Nucleus accumbens (tissue), 56 donors: ENCODE measurements at places on chromosomes 16 and 17.

GRCh38 chr17:43562679-43563599, 16.8 kb upstream of the ETV4 start:
- DNase-seq = no peak

- no peak for DNase-seq
These were observed 22.2 kb downstream of the CFAP52 start for GRCh38 chr17:9598661-9599060.

DNA sequence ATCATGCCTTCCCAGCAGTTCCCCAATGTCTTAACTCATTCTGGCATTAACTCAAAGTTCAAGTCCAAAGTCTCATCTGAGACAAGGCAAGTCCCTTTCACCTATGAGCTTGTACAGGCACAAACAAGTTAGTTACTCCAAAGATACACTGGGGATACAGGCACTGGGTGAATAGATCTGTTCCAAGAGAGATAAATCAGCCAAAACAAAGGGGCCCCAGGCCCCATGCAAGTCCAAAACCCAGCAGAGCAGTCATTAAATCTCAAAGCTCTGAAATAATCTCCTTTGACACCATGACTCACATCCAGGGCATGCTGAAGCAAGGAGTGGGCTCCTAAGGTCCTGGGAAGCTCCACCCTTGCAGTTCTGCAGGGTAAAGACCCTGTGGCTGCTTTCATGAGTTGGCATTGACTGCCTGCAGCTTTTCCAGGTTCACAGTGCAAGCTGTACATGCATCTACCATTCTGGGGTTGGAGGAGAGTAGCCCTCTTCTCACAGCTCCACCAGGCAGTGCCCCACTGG, 332.2 kb upstream of the KIF2B start:
- DNase-seq = no peak

DNA sequence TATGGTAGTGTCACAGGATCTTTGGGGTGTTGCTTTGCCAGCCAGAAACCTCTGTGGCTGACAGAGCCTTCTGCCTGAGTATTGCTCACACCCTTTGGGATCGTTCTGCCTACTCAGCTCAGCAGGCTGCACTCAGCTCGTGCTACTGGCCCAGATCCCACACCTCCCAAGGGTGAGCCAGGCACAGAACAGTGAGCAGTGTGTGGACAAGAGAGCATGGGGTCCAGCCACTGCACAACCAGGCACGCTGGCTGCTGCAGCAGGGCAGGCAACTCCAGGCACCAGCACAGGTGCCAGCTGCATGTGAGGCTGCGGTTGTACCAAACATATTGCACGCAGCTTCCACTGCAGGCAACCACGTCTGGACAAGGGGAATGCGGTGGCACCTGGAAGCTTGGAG, 84.9 kb downstream of the CYB561 start:
- DNase-seq = no peak

DNA sequence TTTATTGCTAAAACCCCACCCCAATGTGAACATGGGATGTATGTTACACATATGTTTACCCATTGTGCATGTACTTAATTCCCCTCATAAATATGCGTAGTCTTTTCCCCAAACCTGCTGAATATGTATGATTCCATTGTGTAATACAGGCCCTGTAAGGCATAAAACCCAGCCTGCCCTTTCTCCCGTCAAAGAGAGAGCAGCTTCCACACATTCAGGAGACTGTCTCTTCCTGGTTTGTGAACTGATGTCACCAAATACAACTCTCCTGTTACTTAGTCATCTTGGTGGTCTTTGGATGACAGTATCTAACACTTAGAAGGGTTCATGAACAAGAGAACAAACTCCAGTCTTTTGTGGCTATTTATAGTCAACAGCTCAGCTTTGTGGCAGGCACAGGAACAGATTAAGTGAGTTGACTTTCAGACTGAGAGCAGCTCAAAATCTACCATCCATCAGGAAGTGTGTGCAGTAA, 24.7 kb upstream of the TMC7 start:
- no peak for DNase-seq

DNA sequence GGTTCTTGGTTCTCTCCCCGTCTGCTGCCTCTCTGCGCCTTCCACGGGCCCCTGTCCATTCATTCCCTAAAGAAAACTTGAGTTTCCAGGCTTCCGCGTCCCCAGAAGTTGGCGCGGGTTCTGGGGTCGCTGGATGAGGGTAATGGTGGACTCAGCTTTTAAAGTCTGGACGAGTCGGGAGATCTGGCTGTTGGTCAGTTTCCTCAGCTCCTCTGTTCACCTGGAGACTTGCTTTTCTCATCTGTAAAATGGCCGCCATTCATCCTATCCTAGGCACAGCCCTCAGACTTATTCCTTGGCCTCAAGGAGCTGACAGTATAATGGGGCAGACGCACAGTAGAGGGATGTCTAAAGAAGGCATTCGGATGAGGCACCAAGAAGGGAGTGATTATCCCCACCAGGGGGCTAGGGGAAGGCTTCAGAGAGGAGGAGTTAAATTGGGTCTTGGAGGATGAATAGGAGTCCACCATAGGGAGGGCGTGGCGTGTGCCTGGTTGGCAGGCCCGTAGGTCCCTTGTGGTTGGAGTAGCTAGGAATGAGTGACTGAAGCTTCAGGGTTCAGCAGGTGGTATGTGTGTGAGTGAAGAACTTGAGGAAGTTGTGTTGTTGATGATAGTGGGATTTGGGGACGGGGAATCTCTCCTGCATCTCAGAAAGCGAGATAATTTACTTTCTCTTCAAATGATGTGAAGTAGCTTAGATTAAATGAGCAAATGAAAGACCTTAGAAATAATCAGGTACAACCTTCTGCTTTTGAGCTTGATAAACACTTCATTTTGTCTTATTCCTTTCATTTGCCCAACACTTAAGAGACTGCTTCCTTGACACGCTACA, 652 bp downstream of the VPS35L start:
- no peak for DNase-seq

DNA sequence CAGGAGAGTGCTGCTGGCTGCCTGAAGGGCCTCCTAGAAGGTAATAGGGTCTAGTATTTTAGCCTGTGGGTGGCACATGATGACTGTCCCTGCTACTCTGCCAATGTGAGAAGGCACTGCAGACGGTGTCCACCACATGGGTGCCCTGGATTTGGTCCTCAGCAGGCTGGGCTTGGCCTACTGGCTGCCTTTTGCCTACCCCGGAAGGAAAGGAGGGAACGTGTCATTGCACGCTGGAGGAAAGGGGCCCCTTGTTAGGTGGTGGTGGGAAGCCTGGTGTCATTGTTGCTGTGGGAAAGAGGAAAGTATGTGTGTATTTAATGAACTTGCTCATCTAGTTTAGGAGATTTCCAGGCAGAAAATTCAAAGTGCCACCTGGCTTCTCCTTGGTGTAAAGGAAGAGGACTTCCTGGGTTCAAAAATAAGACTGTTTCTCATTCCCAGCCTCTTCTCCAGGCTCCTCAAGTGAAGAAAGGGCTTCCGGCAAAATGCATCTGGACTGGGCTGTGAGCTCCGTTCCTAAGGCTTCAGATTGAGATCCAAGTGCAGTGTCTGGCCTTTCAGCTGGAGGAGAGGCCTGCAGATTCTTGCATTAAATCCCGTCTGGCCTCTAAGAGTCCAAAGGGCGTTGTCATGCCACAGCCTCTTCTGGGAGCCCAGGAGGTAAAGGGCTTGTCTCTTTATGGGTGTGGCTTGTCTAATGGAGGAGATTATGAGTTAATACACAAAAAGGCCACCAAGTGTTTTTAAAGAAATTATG, 55.1 kb downstream of the RPTOR start:
- no peak for DNase-seq

GRCh38 chr17:56142325-56142724, 10.9 kb upstream of the ANKFN1 start:
- DNase-seq = no peak

DNA sequence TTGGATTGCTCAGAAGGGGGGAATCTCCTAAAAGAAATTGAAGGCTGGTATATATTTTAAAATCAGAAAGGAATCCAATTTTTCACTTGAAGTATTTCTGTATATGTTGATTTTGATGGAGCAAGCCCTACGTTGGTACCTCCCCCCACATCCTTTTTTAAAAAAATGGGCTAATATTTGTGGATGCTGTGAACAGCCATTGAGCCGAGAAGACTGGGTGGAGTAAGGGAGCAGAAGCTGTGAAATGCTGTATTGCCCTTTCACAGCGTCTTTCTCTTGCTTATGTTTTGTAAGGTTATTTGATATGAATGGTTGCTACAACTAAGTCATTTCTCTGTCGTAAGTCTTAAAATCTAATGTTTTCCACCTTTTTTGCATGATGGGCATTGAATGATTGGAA, 2.3 kb downstream of the PAFAH1B1 start:
- no peak for DNase-seq

DNA sequence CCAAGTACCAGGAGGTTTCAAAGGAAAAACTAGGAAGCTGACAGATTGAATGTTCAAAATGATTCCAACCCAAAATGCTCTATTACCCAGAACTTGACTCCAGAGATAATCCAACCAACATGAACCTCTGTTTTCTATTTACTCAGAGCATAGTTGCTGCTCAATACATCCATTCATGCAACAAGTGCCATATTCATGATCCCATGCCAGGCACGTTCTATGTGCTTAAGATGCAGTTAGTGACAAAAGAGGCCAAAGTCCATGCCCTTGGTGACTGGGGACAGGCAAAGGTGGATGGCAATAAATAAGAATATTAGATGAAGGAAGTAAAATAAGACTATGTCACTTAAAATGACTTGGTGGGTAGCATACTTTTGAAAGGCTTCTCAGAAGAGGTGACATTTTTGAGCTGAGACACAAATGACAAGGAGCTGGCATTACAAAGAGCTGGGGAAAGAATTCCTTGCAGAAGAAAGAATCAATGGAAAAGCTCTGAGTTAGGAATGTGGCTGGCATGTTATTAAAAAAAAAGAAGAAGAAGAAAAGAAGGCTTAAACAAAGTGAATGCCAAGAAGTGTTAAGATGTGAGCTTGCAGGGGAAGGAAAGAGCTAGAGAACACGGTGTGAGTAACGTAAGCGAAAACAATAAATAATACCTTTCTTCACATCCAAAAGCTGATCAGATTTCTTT, 34.5 kb downstream of the TOX3 start:
- DNase-seq = no peak

DNA sequence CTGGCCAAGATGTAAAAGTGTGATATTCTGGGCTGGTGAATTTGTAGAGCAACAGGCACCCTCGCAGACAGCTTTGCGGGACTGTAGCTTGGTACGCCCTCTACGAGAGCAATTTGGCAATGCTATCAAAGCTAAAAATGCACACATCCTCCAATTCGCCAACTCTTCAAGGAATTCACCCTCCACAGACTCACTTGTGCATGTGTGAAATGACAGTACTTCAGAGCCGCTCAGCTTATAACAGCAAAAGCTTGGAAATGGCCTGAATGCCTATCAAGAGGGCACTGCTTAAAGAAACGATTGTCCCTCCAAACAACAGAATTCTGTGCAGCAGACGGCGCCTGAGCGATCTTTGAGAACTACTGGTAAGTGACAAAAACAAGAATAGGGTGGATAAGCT, 130.8 kb downstream of the SDK2 start:
- DNase-seq = peak; percentile 14

DNA sequence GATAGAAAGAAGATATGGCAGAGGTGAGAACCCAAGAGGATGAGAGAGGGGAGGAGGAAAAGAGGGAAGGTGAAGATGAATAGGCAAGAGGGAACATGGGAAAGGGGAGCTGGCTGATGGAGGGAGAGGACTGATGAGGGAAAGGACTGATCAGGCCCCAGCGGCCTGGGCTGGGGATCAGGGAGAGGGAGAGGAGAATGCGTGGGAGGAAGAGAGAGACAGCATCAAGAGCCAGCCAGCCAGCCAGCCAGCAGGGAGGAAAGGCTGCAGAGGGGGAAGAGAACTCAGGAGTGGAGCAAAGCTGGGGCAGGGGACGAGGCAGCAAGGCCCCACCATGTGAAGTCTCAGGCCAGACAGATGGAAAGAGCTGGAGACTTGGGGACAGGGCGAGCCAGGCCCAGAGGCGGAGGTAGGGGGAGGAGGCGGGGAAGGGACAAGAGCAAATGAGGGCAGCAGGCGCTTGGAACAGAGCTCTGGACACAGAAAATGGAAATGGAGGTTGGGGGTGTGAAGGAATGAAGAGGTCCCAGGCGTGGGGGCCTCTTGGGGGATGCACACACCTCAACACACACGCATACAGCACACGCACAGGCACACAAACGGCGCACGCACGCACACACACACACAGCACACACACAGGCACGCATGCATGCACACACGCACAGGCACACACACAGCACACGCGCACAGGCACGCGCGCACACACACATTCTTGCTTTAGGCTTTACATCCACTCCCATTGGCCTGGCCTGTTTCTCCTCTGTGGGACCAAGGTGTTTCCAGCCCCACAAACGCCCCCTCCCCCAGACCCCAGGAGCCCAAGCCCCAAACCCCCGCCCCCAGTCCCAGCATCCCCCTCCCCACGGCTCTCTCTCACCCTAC, 12.3 kb downstream of the DLG4 start:
- DNase-seq = no peak

DNA sequence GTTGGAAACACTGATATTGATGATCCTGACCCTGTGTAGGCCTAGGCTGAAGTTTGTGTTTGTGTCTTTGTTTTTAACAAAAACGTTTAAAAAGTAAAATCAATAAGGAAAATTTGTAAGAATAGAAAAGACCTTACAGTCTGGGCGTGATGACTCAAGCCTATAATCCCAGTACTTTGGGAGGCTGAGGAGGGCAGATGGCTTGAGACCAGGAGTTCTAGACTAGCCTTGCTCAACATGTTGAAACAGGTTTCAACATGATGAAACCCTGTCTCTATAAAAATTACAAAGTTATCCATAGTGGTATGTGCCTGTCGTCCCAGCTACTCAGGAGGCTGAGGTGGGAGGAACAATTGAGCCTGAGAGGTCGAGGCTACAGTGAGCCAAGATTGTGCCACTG, 18.3 kb upstream of the TOM1L1 start:
- no peak for DNase-seq

GRCh38 chr16:23869052-23869451, 33.3 kb downstream of the PRKCB start:
- no peak for DNase-seq

GRCh38 chr17:19372011-19372370, 6.3 kb upstream of the MAPK7 start:
- DNase-seq = no peak

DNA sequence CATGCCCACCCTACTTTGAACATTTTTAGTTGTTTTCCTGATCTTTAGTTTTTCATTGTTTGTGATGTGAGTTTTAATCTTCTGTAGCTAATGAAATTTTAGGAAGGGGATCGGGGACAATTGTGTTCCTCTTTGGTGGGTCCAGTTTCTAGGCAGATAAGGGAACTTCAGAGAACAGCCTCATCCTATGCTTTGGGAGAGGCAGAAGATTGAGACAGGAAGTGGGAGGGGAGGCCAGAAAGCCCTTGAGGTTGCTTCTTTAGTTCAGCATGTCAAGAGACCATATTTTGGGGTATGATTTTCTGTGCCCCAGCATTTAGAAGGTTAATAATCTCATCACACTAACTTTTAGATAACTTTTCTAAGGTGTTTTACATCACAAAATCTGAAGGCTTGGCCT, 191.0 kb downstream of the TANC2 start:
- no peak for DNase-seq

DNA sequence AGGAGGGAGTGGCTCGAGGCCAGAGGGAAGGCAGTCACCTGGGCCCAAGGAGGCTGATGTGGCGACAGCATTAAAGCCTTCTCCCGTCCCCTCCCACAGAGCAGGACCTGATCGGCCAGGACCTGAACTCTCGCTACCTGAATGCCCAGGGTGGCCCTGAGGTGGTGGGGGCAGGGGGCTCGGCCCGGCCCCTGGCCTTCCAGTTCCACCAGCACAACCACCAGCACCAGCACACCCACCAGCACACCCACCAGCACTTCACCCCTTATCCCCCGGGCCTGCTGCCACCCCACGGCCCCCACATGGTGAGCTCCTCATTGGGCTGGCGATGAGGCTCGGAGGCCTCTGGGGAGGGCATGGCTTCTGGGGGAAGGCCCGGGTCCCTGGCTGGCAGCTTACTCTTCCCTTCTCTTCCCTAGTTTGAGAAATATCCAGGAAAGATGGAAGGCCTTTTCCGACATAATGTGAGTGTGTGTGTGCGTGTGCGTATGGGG, 6.4 kb downstream of the FBRS start:
- DNase-seq = no peak
